ENCODE measurements at places on chromosomes 7 and 10. TPM values are rescaled to one million over a fixed set of nuclear protein-coding genes. Genes with fewer than 3 reads are reported as not detected.

Gene TFR2
- total RNA-seq: 0.69 TPM

Gene WNT2
- 8.9 TPM for total RNA-seq

Gene NUDT13
- total RNA-seq: 1.3 TPM

- DNase-seq: no peak
These were observed 226.4 kb upstream of the KLF14 start for GRCh38 chr7:130960208-130960988.

DNA sequence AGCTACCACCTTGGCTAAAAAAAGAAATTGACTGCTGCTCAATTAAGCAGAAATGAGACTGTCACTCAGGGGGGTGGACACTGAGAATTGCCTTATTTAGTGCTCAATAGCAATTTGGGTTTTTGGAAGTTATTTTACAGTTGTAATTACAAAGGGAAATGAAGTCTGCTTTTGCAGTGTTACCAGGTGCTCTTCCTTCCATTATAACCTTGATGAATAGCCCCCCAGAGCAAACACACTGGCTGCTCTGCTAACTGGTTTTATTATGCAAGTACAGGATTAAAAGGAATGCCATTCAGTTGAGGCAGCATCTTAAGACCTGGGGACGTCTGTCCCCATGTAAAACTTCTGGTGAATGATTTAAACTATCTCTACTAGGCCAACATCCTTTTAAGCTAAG lies 191.0 kb downstream of the EVX1 start:
- no peak for DNase-seq

GRCh38 chr10:52772623-52773022 lies at the start of gene MBL2:
Gene MBL2 (minus strand): TSS chr10:52772784. CDS start chr10:52771635, 1,149 bp downstream.
- DNase-seq: no peak

DNA sequence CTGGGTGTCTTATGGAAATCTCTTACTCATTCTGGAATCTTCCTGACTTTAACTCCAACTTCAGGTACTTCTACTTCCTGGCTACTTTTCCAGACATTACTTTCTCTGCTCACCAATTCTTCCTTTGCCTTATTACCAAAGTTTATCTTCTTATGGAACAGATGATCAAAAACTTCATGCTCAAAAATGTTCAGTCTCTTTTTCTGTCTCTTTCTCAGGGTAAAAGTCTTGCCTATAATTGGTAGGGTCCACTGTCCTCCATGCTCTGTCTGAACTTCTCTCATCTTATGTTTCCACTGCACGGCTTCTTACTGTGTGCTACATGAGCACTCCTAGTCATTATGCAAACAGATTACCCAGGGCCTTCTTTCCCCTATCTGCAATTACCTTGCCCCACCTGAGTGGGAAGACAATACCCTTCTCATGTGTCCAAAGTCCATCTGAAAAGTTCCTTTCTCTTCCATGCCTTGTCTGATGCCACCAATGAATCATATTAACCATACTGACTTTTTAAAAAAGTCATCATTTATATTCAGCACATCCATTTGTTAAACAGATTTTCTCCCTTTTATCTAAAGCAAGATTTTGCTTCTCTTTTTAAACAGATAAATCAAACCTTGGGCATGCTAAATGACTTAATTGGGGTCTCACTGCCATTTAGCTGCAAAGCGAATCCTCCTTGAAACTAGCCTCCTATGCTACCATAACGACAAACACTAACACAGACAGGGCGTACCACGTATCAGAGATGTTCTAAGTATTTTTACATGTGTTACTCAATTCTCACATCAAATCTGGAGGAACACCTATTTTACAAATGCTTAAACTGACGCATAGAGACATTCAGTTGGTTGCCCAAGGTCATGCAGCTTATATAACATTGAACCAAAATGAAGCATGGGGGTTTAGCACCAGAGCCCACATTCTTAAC lies 48.8 kb downstream of the SEMA3C start:
- no peak for DNase-seq

GRCh38 chr7:56188376-56188775 lies 72.2 kb upstream of the NUPR2 start:
- DNase-seq: no peak

- no peak for DNase-seq
These were observed 8.3 kb upstream of the BCL7B start for GRCh38 chr7:73565675-73566340.

DNA sequence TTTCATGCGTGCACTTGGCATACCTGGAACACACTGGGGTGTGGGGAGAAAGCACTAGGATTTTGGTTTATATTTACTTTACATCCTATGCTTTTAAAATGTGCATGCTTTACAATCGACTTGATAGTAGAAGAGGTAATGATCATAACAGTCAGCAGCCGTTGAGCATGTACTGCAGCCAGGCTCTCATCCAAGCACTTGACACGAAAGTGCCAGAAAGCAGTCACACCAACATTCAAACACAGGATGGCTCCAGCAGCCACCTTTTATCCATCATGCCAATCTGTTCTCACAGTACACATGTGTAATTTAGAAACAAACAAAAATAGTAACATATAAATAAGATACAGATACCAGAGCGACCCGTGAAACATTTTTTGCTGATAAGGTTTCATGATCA lies 1.2 kb upstream of the FAM241B start:
- DNase-seq: no peak

GRCh38 chr10:75058161-75058560 lies 53.3 kb upstream of the SAMD8 start:
- DNase-seq: no peak

- no peak for DNase-seq
These were observed 382.6 kb downstream of the LRMDA start for GRCh38 chr10:75814014-75814413.

GRCh38 chr7:123677061-123677715 lies 21.5 kb downstream of the LMOD2 start:
- no peak for DNase-seq

GRCh38 chr7:74405899-74406512 lies 47.7 kb upstream of the GTF2IRD1 start:
- no peak for DNase-seq

DNA sequence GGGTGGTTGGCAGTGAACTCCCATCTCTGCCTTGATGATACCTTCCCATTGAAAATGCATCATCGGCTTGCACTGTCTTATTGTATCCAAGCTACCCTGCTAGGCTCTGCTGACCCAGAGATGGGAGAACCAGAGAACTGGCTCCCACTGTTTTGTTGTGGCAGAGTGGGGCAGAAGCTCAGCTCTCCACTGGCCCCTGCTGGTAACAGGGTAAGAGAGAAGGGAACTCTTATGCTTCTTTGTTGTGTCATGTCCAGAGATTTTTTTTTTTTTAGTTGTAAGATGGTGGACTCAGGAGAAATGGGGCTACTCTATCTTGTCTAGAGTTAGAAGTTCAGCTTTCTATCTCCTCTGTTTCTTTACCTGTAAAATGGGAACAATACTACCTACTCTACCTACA lies 100.5 kb upstream of the SDK1 start:
- no peak for DNase-seq

GRCh38 chr7:2663121-2663886 lies 24.7 kb upstream of the AMZ1 start:
- no peak for DNase-seq

DNA sequence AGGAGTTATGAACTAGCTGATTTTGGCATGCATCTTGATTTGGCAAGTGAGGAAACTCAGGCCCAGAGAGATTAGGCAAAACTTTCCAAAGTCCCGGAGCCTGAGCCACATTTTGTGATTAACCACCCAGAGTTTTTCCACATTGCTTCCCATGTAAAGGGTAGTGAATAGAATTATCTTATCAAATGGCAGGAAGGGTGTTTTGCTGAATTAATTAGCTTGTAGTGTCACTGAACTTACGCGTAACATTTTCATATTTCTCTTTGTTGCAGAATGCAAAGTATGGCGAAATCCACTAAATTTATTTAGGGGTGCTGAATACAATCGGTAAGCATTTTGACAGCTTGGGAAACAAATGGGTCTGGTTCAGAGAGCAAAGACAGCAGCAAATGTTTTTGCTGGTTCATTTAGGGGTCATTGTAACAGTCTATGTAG lies 176.2 kb downstream of the ST7 start:
- DNase-seq: no peak

GRCh38 chr10:88120075-88120474 lies 256.6 kb downstream of the PTEN start:
- DNase-seq: no peak

GRCh38 chr7:134882481-134882880 lies 103.0 kb downstream of the CALD1 start:
- no peak for DNase-seq

- DNase-seq: peak; percentile 20
These were observed 72.7 kb downstream of the TMEM130 start for GRCh38 chr7:98797150-98797549.

GRCh38 chr10:110508806-110509544 lies 11.3 kb downstream of the DUSP5 start:
- DNase-seq: no peak

GRCh38 chr7:80584778-80585177 lies 53.7 kb upstream of the CD36 start:
- DNase-seq: no peak

DNA sequence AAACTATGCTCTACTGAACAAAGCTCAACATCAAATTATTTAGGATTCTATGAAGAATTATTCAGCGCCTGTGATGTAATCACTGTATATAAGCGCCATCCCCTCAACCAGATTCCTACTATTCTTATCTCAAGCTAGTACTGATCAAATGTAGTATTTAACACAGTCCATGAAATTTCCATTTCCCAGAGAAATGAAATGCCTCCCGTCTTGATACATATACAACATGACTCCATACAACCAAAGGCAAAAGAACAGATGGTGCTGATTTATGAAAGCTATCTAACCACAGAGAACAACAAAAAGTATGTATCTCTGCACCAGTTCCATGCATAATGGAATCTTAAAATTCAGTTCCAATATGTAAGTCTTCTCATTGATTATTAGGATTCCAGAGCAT lies 406.1 kb downstream of the PARD3 start:
- no peak for DNase-seq

GRCh38 chr7:78175330-78176100 lies 376.9 kb downstream of the PHTF2 start:
- no peak for DNase-seq

DNA sequence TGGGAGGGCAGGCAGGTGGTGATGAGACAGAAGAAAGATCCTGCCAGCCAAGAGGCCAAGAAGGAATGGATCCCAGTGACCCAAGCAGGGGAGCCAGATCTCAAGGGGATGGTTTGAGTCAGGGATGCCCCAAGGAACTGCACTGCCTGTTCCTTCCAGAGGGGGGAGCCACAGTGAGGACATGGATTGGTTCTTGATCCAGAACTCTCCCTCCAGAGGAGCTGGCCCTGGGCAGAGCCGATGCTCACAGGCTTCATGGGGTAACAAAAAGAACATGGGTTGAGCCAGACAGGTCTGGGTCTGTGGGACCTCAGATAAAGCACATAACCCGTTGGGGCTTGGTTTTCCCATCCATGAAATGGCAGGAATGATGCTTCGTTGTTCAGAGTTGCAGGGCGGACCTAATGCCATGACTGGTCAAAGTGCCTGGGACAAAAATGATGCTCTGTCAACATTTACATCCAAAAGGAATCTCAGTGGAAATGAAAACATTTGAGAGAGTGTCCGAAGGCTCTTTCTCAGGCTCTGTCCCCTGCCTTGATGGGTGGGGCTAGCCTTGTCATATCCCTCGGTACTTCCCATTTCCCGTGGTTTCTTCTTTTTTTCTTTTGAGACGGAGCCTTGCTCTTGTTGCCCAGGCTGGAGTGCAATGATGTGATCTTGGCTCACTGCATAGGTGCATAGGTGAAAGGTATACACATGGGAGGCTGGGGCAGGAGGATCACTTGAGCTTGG lies 4.7 kb upstream of the DENND2A start:
- DNase-seq: no peak

DNA sequence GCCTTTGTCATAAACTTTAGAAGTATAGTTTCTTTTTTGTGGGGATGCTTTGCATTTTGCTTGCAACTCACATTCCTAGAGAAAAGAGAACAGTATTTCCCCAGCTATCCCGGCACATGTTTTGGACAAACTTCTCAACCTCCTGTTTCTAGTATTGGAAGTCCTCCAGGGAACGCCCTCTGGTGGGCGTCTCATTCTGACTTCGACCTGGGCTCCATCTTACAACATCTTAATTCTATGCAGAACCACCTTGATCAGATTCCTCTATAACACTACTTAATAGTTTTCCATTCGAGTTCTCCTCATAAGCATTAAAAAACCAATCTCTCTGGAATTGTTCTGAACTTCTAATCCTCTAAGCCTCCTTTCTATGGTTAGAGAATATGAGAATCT lies 139.5 kb upstream of the FZD8 start:
- no peak for DNase-seq

DNA sequence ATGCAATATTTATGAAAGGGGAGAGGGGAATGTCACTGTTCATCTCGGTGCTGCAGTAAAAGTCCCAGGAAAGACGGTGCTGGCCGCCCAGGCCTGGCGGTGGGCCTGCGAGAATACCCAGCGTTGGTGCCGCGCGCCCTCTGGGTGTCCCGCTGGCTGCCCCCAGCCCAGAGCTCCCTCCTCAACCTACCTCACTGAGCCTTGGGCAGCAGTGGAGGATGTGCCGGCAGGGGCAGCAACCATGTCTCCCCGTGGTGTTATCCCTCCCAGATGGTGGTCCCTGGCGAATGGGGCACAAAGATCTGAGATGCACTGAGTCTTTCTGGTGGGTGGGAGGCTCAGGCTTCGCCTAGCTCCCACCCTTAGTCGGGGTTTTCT lies 9.5 kb upstream of the TLX1 start:
- no peak for DNase-seq

GRCh38 chr10:34866848-34867247 lies 51.8 kb upstream of the PARD3 start:
- no peak for DNase-seq

DNA sequence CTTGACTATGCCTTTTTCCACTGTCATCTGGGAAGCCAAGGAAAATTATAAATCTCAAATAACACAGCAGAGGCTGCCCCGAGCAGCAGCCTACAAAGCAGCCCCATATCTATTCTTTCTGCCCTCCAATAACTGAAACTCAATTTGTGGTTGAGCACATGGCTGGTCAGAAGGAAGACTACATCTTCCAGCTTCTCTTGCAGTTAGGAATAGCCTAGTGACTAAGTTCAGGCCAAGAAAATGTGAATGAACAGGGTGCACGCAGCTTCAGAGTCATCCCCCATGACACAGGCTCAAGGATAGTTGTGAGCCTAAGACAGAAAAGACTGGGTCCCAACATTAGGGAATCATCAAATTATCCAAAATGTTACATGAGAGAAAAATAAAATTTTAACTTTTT lies 42.3 kb downstream of the CHCHD3 start:
- no peak for DNase-seq

GRCh38 chr10:118914629-118915028 lies 114.9 kb upstream of the NANOS1 start:
- no peak for DNase-seq

- no peak for DNase-seq
These were observed 42.1 kb upstream of the ANAPC16 start for GRCh38 chr10:72173619-72174296.

- DNase-seq: no peak
These were observed 181.5 kb downstream of the THSD7A start for GRCh38 chr7:11650500-11650899.

GRCh38 chr10:7374795-7375194 lies 36.0 kb downstream of the SFMBT2 start:
- DNase-seq: peak; percentile 51

All from urinary bladder (tissue), 4 donors.